ENCODE measurements at places on chromosomes 4 and X.

DNA sequence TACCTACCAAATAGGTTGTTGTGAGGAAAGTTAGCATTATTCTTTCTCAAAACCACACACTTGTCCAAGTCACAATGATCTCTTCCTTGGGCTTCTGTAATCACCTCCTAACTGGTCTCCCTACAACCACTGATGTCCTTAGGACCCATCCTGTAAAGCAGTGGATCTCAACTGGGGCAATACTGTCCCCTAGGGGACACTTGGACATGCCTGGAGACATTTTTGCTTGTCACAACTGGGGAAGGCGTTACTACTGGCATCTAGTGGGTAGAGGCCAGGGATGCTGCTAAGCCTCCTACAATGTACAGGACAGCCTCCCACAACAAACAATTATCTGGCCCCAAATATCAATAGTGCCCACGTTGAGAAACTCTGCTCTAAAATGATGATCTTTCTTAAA lies 118.7 kb upstream of the AP1S2 start:
- no peak for DNase-seq

- DNase-seq = no peak
These were observed 610.4 kb downstream of the BCOR start for GRCh38 chrX:39487166-39487968.

- DNase-seq = no peak
These were observed 5.6 kb downstream of the CETN2 start for GRCh38 chrX:152824841-152825374.

GRCh38 chrX:39975101-39975925 lies 122.4 kb downstream of the BCOR start:
- DNase-seq = no peak

GRCh38 chrX:109619771-109620170 lies 5.2 kb downstream of the KCNE5 start:
- DNase-seq = no peak

DNA sequence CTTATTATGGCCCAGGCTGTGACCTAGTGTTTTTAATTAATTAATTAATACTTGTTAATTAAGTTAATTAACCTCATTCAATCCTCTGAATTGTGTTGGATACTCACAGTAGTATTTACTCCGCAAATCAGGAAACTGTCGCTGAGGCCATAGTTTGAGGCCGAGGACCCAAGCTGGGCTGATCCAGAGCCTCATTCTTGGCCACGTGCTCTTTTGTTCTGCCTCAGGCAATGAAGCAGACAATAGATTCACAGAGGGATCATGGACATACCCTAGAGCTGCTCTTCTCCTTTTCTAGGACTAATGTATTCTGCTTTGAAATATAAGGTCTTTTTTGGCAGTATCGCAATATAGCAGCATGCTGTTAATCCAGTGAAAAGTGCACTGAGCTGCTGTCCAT lies 24.0 kb upstream of the SNCA start:
- no peak for DNase-seq

DNA sequence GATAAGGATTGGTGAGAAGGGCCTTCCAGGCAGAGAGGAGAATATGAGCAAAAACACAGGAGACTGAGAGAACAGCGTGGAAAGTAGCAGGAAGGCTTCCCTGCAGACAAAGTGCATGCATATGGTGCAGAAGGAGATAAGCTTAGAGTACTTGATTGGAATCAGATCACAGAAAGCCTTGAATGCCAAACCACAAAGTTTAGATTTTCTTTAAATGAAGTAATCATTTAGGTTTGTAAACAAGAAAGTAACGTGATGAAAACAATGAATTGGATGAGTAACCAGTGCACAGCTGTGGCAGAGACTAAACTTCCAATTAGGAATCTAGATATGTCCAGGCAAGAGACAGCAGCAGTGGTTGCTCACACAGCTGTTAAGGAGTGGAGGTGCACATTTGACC lies 83.8 kb upstream of the C1QTNF7 start:
- no peak for DNase-seq

- DNase-seq = no peak
These were observed 285.9 kb downstream of the SLC7A11 start for GRCh38 chr4:137956256-137956655.

DNA sequence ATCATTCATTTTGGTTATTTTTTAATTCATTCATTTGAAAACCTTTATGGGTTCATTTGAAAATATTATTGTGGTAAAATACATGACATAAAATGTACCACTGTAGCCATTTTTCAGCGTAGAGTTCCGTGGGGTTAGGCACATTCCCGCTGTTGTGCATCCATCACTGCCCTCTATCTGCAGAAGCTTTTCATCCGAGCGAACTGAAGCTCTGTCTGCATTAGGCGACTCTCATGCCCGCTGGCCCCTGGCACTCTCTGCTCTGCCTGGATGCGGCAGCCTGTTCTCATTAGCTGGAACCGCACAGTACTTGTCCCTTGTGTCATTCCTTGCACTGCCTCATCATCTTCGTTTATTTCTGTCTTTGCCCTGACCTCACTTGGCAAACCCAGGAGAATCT lies 17.5 kb downstream of the CFAP99 start:
- DNase-seq = no peak

GRCh38 chr4:2742823-2743517 lies 13.2 kb downstream of the TNIP2 start:
- DNase-seq = no peak

DNA sequence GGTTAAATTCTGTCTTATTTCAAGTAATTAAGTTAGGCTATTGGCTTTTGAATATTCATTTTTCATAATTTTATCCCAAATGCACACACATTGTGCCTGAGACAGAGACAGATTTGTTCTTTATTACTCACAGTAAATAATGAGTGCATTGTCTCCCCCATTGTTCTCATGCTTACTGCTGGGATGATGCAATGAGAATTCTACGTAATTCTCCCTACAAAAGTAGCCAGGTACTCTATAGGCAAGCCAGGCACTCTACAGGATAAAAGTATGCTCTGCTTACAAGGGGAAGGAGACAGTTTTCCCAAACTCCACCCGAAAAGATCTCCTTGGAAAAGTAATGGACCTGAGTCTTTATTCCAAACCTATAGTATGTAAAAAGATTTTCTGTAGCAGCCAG lies 1890.7 kb upstream of the PCDH10 start:
- DNase-seq = no peak

GRCh38 chr4:53782458-53782845 lies 191.2 kb upstream of the LNX1 start:
- DNase-seq = no peak

DNA sequence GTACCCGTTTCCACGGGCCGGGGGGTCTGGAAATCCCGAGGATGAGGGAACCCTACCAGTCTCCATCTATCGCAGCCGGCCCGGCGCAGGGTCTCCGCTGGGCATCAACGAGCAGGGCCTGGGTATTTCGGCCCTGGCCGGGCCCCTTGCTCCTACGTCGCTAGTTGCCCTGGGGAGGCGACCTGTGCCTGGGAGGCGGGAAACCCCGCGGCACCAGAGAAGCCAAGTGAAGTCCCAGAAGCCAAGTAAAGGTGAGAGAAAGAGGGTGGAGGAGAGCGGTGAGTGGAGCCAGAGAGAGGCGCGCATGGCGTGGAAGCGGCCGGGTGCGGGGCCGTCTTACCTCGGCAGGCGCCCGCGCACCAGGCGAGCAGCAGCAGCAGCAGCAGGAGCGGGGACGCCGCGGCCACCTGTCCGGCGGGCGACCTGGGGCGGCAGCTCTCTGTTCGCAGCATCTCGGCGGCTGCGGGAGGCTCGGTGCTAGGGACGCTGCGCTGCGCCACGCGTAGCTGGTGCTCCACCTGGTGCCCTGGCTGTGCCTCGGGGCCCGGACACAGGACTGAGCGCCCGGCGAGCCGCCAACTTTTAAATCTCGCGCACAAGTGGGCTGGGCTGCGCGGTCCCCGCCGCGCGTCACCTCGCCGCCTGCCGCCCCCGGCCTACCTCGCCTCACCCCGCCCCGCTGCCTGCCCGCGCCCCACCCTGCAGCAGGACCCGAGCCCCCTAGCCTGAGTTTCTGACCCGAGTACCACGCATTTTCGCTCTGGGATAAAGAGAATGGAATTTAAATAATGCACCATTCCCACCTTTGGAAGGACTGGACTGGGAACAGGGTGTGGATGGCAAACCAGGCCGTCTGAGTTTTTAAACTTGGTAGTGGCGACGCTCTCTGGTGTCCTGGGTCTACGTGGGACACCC lies at the start of gene NMU:
TSS of gene NMU (minus strand) at position 558 of the 915 bp plus-strand sequence. CDS start at position 452, 106 bp downstream.
- DNase-seq = no peak

DNA sequence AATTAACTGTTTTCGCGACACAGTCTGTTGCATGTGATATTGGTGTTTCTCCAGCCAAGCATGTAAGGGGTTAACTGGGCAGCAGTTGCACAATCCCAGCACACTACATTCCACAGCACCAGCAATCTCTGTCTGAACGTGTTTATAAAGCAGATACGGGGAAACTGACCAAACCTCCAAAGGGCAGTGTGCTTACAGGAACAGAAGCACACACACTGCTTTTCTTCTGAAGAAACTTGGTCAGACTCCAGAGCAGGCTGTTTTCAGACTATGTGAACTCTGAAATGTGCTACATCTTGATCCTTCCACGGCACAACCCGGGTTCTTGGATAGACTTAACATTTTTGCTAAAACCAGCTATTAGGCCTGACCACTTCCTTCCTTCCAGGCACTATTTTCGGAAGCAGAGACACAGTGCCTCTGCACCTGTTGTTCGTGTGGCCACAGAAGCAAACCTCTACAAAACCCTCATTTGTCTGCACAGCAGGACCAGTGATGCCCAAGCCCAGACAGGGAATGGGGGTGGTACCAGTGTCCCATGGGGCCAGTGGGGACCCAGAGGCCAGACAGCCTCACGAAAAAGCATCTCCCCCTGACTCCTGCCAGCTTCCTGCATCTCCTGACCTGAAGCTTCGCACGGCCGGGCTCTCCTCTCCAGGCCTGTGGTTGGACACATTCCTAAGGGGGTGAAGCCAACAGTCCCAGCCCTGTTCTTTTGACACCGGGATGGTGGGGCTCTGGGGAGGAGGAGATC lies 90.1 kb downstream of the IRF2 start:
- DNase-seq = no peak

GRCh38 chr4:20395160-20395773 lies 143.6 kb downstream of the SLIT2 start:
- no peak for DNase-seq

DNA sequence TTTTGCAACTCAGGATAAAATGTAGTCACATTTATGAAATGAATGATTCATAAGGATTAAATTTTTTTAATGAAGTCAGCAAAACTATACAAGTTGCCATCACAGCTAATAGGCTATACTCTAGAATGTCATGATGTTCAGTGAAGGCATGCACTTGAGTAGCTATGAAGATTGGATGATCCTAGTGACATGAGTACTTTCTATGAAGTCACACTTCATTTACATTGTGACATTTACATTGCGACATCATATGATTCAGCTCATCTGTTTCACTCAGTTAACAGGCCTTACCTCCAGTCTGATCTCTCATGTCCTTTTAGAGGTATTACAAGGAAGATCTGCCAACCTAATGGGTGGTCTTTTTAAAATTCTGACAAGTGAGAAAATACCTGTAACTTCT lies 82.7 kb upstream of the FGF13 start:
- no peak for DNase-seq

DNA sequence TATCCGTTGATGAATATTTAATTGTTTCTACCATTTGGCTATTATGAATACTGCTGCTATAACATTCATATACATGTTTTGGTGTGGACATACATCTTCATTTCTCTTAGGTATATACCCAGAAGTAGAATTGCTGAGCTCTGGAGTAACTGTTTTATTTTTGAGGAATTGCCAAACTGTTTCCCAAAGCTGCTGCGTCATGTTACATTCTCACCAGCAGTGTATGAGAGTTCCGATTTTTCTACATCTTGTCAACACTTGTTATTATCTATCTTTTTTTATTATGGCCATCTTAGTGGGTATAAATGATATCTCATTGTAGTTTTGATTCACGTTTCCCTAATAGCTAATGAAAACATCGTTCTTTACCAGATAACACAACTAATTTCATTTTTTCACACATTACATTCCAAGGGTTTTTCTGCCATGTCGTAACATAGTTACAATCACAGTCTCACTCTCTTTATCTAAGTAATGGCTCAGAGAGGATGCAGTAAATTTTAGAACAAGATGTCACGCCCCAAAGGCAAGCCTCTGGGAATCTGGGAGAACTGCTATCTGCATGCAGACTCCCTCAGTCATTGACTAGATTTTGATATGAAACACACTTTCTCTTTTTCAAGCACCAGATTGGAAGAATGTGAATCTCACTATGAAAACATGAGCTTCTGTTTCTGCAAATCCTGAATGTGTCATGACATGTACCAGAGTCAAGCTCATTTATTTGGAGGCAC lies 10.3 kb downstream of the ARHGAP6 start:
- no peak for DNase-seq

- DNase-seq = no peak
These were observed 282.1 kb downstream of the GABRG1 start for GRCh38 chr4:45841791-45842190.

DNA sequence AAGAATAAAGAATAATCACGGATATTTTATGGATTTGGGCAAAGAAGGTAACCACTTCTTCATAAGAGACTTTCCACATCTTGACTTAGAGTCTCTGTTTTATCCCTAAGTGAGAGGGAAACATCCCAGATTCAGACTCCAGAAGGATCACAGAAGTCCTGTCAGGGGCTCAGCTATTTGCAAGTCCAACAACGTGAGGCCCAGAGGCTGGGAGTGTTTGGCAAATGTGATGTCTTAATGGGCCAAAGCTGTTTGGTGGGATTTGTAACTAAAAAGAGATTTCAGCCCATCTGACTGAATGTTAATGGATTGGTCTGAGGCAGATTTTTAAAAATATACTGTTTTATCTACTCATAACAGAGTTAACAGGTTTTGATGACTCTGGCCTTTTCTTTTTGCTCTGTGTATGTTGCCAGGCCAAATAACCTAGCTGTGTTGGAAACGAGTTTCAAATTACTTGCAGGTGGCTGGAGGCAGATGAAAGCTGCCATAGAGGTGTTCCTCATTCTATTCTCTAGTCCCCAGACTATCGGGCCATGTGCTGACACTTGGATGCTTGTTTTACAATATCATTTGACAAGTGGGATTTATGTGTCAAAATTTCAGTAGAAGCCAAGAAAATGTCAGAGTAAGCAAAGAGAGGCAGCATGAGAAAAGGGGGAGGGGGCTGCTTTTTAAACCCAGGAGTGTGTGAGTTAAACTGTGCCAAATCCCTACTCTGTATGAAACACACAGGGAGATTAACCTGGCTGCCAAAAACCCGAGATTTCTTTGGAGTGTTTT lies 330.9 kb downstream of the DCHS2 start:
- DNase-seq = no peak
